ENCODE measurements at places on chromosomes 1 and 21.

- DNase-seq = no peak
Measured at GRCh38 chr1:239816081-239816782, 275.5 kb upstream of the FMN2 start.

DNA sequence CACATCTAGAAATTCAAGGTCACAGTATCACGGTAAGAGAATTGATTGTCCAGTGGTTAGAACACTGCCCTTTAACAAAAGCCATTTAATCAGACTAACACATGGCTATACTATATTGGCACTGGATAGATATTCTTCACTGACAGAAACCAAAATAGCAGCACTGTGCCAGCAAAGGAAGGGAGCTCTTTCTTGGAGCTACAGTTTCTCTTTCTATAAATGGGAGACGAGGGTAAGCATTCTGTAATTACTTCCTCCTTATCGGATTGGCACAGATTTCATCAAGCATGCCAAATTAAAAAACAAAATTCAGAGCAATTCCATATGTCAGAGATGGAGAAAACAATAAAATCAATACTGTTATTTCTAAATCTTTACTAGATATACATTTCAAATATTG lies 115.7 kb upstream of the CACYBP start:
- DNase-seq = no peak

GRCh38 chr1:159009287-159009686 lies 420 bp upstream of the IFI16 start:
- no peak for DNase-seq

DNA sequence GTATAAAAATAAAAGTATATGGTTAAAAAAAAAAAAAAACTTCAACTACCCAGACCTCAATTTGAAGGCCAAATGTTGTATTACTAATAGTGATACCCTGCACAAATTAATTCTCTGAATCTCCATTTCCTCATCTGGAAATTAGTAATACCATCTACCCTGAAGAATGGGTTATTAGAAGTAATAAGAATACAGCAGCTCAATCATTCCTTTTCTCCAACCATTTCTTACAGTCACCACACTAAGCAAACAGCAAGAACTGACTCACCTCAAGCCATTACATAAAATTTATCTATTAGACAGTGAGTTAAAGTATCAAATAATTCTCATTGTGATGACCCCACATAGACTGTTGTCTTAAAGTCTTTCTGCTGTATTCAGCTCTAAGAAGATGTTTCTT lies 39.6 kb downstream of the RERE start:
- DNase-seq = no peak

GRCh38 chr1:41683681-41684500 lies 199.4 kb upstream of the EDN2 start:
- DNase-seq = peak; percentile 47

- DNase-seq = no peak
Measured at GRCh38 chr1:12548973-12549459, 69.0 kb downstream of the DHRS3 start.

DNA sequence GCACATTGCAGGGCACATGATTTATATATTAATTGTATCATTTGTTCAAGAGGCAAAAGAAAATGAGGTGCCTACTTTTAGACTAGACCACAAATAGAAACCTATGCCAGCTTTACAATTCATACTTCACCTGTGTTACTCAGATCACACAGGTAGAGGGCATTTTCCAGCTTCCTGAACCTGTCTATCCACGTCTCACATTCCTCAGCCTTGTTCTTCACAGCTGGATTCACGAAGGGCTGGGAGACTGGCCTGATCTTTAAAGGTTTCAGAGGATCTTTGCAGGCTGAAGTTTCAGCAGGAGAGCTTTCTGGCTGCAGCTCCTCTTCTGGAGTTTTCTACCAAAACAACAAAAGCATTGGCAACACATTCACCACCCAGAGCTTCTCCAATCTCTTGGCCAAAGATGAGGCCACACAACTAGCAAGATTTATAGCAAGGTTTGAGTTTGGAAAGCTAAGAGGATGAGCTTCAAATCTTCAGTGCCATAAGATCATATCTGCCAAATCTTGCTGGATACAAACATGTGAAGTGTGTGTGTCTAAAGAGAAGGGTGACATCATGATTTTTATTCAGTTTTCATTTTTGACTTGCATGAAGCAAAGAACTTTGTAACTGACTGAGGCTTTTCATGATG lies 71.0 kb upstream of the CYP2J2 start:
- DNase-seq = no peak

DNA sequence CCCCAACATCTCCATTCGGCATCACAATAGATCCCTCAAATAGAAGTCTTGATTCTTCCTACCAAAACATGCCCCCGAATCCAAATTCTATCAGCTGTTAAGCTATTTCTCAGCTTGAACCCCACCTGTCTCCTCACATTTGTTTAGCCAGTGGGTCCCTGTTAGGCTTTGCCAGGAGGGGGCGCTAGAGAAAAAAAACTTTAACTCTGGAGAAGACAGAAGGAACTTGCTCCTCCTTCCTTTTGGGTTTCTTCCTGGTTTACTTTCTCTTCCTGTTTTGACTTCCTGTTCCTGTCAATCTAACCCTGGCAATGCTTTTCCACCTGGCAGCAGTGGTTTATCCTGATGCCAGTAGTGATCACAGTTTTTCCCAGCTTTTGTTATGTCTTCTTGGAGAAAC lies 95.6 kb upstream of the KCNK1 start:
- no peak for DNase-seq

DNA sequence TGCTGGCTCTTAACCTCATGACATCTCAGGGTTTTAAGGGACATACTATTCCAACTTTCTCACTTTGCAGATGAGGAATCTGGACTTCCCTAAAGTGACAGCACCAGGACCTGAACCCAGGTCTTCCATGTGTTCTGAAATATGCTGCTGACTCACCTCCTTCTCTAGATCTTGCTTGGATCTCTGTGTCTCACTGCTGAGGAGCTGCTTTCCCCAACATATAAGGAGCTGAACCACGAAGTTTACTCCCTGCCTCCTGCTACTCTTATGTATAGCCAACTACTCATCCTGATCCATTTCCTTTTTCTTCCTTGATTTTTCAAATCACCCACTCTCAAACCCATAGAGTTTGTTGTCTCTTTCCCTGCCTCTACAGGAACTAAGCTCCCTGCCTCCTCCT lies 38.2 kb downstream of the ALG14 start:
- DNase-seq = no peak

DNA sequence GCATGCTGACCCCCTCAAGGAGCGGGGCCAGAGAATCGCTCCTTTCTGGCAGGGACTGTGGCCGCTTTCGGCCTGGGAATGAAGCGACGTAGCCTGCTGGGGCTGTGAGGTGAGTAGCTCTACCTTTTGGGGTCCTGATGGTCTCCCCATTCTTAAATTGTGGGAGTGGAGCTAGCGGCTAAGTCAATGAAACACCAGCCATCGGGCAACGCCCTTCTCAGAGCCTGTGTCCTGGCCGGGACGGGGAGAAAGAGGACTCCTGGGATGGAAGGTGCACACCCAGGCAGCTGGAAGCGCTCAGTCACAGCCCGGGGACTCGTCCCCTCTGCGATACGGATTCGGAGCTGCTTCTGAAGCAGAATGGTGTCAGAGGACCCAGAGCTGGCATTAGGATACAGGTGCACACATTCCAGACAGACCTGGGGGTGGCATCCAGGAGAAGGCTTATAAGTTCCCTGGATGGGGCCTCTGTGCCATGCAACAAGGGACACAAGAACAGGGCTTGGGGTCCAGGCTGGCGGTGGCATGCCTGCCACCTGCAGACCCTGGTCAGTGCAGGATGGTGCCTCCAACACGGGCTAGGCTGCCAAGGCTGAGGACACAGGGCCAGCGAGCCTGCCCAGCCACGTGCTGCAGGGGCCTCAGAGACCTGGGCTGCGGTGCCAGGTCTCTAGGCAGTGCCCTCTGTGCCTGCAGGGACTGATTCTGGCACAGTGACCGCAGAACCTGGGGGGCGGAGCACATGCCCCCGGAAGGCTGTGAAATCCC lies 945 bp upstream of the WNT9A start:
- peak; percentile 6 for DNase-seq

GRCh38 chr1:235923466-235924021 lies 56.8 kb upstream of the LYST start:
- DNase-seq = no peak

DNA sequence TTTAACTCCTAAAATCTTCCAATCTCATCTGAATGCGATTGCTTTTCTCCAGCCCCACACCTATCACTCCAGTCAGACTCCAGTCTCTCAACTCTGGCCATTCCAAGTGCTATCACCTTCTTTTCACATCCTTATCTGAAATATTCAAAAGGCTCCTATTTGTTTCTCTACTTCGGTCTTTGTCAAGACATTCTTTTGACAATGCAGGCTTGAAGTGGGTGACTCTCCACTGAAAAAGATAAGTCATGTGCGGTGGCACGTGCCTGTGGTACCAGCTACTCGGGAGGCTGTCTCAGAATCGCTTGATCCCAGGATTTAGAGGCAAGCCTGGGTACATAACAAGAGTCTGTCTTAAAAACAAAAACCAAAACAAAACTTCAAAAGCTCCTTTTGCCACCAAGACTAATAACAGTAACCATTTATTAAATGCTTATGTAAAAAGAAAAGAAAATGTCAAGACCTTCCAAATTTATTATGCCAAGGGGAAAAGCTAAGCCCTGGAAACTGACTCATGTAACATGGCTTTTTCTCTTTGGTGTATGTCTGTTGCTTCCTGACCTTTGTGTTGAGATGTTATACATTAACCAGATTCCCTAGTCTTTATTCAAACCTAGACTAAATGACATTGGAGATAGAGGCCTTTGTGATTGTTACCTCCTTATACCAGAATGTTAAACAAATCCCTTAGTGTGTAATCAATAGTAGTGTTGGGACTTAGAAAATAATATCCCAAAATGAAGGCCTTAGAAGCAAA lies 3.6 kb downstream of the ALG14 start:
- DNase-seq = no peak

DNA sequence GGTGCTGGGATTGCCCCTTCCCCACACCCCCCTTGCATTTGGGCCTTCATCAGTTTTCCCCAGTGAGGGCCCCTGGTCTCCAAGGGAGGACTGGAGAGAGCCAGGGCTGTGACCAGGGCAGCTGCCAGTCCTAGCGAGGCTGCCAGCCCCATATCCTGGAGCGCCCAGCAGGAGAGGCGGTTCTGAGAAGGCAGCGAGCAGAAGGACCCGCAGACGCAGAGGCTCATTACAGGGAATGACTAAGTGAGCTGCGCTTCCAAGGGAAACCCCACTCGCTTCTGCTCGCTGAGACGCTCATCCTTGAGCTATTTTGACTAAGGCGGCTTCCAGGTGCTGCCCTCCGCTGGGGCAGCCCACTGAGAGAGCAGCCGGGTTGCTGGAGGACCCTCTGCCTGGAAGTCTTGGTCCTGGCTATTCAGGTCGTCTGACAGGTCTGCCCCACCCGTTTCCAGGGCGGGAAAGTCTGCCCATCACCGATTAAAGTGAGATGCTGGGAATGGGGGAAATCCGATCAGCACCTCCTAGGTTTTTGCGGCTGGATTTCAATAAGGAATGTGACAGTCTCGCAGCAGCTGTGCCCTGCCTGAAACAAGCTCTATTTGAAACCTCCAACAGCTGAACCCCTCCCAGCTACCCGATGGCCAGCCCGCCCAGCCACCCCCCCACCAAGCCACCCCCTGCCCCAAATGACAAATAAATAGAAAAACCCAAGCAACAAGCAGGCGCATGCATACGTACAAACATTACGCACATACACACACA lies 2.8 kb downstream of the KCNN3 start:
- no peak for DNase-seq

- DNase-seq = no peak
Measured at GRCh38 chr21:29873908-29874307, 65.9 kb downstream of the GRIK1 start.

GRCh38 chr1:172266528-172267174 lies 153.8 kb upstream of the C1orf105 start:
- DNase-seq = no peak
